ENCODE measurements at places on chromosomes 13 and 19.

DNA sequence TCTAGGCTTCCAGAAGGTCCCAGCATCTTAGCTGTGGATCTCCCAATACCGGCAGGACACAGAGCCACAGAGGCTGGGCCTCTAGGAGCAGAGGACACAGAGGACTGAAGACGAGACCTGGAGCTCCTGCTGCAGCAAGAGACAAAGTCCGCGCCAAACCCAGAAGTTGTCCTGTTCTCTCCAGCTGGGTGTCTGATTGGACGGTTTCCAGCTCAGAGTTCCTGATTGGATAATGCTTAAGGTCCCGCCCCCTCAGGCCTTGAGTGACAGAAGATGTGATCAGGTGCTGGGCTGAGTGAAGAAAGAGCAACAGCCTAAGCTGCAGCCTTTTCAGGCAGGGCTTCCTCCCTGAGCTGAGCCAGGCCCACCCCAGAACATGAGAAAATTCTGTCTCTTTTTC is 59.9 kb upstream of the ZNF85 start:
- no peak for DNase-seq

DNA sequence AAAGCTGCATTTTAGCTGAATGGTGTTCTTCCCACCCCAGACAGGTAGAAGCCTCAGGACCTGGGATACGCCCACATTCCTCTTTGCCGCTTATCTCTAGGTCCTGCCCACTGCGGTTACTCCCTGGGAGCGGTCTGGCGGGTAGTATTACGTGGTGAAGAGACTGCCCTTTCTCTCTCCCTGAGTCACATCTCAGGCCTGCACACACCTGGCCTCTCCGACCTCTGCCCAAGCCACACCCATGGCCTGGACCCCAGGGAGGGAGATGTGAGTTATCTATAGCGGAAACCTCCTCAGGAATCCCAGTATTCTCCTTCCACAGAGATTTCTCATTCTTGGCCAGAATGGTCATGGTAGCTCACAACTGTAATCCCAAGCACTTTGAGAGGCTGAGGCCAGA is 17.3 kb downstream of the RHPN2 start:
- DNase-seq, result peak; percentile 92

DNA sequence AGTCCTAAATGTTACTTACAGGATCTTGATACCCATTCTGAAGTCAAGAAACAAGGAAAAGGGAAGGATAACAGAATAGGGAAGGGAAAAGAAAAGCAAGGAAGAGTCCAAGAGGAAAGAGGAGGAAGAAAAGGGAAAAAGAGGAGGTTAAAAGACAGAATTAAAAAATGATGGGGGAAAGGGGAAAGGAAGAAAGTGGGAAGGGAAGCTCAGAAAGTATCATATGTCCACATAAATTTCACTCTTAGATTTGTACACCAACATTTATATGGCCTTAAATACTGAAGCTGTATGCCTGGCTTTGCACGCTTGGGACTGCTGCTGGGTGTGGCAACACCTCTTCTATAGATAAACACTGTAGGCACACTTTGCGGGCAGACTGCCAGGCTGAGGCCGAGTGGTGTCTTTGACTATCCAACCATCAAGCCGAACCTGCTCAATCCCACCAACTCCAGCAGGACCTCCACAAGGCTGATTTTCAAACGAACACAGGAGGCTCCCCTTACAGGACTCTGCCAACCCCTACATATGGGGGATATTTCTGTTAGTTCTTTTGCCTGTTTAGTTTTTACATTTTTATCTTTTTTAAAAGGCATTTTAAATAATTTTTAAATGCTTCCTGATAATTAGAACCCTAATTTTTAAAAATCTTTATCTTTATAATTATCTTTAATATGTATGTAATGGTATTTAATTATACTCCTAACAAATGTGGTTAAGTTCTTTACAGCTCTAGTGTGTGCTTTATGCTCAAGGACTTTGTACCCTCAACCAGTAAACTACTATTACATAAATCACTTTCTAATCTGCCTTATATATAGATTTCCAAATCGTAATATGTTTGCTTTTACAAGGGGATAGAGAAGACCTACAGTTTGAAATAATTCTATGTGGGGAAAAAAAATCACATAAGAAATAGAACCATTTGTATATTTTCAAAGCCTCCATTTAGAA is 154.2 kb downstream of the DIAPH3 start:
- peak; percentile 41 for DNase-seq

DNA sequence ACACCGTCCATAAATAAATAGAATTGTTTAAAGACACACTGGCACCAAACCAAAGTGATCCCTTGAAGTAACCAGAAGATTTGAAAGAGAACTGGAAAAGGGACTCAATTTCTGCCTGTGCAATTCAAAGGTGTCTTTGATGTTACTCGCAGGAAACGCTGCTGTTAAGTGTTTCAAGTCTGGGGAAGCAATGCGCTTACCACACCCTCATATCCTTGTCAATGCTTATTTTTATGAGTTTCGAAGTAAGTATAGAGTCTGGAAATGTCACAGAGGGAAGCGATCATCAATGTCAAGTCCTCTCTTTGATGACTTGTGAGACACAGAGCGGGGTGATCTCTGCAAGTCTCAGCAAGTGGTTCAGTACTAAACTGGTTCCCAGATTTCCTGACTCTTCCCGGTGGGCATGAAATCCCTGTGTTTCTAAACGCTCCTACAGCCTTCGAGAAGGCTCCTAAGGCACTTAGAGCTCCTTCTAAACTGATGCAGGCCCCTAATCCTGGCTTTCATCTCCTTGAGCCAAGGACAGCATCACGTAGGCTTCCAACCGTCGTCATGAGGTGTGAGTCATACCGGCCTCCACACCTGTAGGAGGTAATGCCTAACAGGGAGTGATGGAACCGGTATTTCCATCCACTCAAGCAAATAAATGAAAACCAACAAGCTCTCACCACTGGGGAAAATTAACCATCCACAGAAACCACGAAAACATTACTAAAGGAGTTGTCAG is 22.8 kb downstream of the SYDE1 start:
- DNase-seq, result peak; percentile 64
